HFFc6 (cell line): ENCODE measurements at places on chromosomes 11 and 22. TPM values are rescaled to one million over a fixed set of nuclear protein-coding genes. Genes with fewer than 3 reads are reported as not detected.

GRCh38 chr11:119618208-119618909 is 110.6 kb downstream of the NECTIN1 start:
- DNase-seq: no peak

DNA sequence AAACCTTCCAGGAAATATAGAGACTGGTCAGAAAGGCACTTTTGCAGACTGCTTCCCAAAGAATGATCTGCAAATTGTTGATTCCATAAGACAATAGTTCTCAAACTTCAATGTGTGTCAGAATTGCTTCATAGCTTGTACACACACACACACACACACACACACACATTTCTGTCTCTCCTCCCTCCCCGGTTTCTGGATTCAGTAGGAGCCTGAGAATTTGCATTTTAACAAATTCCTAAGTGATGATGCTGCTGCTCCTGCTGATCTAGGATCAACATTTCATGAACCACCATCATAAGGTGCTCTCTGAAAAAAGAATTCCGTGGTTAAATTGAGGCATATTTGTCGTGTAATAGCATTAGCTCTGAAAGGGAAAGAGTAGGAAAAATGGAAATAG is 35.3 kb upstream of the FZD4 start:
- DNase-seq: peak; percentile 39

GRCh38 chr22:25069758-25070481 is 117.4 kb downstream of the KIAA1671 start:
- DNase-seq: no peak

DNA sequence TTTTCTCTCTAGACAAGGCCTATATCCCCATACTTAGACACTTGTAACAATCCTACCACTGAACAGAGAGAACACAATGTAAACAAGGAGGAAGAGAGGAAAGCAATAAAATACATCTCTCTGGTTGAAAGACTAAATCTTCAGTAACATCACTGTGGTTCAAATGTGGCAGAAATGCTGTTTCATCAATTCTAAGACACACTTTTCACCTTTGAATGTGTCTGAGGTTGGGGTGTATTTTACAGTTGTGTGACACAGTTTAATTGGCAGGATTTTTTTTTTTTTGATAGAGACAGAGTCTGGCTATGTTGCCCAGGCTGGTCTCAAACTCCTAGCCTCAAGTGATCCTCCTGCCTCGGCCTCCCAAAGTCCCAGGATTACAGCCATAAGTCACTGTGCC is 79.5 kb downstream of the AMBRA1 start:
- DNase-seq: no peak

- no peak for DNase-seq
Observed at GRCh38 chr11:112033902-112034301, 8.7 kb downstream of the DLAT start.

- DNase-seq: no peak
Observed at GRCh38 chr22:19612866-19613572, 88.8 kb upstream of the CLDN5 start.

DNA sequence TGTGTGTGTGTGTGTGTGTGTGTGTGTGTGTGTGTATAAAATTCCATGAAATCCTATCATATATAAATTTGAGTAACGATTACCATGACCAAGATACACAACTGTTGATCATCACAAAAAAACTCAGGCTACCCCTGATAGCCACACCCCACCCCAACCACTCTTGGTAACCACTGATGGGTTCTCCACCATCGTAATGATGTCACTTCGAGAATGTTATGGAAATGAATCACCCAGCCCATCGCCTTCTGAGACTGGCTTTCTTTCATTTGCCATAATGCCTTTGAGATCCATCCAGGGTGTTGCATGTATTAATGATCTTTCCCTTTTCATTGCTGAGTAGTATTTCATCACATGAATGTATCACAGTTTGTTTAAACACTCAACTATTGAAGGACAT is 496.0 kb downstream of the MIAT start:
- DNase-seq: no peak

DNA sequence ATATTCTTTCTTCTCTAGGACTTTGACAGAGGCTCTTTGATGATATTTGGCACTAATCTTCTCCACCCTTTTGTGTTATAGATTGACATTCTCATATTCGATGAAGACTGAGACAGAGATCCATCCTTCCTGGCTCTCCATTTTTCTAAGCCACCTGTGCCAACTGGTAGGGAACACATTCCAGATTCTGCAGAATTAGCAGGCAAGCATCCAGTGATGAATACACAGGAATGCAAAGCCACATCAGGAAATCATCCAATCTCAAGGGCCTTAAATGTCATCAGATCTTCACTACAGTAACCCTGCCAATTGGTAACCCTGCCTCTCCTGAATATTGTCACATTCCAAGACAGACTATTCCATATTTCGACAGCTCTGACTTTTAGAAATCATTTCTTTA is 718.4 kb upstream of the API5 start:
- DNase-seq: no peak

DNA sequence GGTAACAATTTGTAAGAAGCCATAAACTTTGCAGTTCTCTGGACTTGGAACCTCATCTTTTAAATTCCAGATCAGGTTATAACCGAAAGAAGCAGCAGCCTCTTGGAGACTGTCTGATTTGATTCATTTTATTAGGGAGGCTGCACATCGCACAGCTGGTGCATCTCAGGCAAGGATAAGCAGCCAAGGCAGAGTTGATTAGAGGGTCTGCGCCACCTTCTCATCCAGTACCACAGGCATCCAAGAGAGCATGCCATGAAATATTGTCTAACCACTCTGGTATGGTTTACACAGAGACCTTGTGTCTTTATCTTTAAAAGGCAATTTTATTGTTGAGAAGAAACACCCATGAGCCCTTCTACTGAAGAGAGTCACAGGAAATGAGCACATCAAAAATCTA is 16.2 kb upstream of the CWF19L2 start:
- DNase-seq: no peak

DNA sequence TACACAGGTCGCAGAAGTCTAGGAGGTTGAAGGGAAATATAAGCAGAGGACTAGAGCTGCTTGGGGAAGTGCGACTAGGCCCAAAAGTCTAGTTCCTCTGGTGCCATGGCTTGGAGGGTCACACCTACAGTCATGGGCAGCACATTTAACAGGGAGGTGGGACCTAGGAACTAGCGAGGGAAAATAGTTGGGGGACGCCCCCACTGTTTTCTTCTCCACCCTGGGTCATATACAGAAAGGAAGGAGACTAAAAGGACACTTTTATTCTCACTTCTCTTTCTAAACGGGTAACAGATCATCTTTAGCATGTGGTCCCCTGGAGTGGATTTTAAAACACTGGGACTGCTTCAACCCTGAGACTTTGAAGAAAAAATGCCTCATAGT is 16.6 kb downstream of the APIP start:
- DNase-seq: no peak

KRTAP5-4 gene
- total RNA-seq: not detected in 2 replicates

C1QTNF4 gene
- total RNA-seq: not detected in 3 replicates

GRCh38 chr11:15072551-15073143 is 746 bp upstream of the CALCB start:
- DNase-seq: no peak

CRYBA4 gene
- not detected in 3 replicates for total RNA-seq

XRCC6 gene
- total RNA-seq: 312 to 379 TPM (median 340 TPM) in 3 replicates

LRRC32 gene
- 1.1 to 1.3 TPM (median 1.2 TPM) in 3 replicates for total RNA-seq

OR4A47 gene
- not detected in 3 replicates for total RNA-seq

DNA sequence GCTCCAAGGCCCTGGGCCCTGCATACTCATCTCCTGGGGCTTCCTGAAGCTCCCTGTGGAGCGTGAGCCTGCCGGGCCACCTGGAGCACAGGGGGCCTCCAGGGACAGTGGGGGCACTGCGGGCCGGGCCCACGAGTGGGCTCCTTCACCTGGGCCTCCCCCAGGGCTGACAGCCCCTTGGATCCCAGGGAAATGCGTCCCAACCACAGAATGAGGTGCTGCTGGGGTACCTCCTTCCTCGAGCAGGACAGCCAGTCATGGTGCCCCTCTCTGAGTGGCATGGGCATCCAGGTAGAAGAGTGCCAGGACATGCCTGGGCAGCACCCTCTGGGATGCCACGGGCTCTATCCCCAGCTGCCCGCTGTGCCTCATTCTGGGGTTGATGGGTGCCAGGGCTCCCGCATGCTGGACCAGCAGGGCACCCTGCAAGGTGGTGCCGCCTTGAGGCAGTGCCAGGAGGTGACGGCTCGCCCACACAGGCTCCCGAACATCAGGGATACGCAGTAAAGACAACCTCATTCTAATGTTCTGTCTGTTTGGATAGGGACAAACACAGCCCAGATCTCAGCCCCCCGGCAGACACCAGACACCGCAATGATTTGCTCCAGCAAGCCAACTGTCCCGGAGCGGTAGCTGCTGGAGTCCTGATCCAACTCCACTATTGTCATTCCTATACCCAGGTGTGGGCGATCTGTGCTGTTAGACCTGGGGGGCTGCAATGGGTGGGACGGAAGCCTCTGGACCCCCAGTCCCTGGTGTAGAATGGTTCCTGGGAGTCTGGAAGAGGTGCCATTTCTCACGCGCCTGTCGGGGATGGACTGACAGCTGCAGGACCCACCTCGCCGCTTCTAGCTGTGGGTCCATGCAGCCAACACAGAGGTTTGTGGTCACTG is 25.8 kb downstream of the KRTAP5-5 start:
- DNase-seq: no peak

DNA sequence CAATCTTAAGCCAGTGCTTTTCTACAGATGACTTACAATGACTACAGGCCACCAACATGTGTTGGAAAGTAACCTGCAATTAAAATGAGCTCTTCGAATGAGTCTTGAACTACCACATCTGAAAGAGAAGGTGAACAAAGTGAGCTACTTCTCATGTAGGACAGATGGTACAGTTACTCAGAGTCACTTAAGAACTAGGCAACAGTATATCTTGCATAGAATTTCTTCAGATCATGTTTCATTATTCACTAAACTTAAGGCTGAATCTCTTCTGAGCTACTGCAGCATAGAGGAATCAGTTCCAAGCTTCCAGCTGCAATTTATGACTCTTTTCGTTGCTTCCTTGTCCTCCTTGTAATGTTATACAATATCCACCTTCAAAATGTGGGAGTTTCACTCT is 270.9 kb downstream of the TTC28 start:
- DNase-seq: no peak

DNA sequence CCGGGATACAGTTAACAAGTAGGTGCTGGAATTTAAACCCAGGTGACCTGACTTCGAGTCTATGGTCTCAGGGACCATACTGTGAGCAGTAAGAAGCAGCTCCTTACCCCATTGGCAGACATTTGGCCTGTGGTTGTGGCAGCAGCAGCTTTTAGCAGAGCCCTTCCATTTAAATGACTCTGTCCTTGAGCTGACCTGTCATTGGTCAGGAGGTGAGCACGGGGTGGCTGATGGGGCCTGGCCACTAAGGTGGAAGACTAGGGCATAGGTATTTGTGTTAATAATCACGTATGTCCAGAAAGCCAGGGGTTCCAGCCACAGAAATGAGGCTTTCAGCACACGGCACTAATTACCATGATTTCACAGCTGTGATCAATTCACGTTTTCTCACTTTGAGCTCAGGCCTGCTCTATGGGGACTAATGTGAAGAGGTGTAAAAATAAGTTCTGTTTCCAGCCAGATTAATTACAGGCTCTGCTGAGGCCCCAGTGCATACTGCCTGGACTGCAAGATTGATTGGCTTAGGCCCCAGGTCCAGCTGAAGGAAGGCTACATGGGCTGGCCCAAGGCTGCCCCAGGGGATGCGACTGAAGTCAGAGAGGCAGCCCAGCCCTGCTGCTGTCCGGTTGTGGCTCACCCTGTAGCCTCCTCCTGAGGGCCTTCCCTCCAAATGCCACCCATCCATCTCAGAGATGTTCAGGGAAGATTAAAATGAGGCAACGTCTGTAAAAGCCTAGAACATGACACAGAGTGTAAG is 76.0 kb downstream of the FDX1 start:
- no peak for DNase-seq

GRCh38 chr11:81869351-81870065 is 864.2 kb downstream of the FAM181B start:
- DNase-seq: no peak

OR8D1 gene
- not detected in 3 replicates for total RNA-seq

TMPRSS13 gene
- total RNA-seq: not detected in 3 replicates

- DNase-seq: no peak
Observed at GRCh38 chr11:116468699-116469098, 304.1 kb downstream of the BUD13 start.

GRCh38 chr11:122036018-122036417 is 80.0 kb downstream of the BLID start:
- peak; percentile 50 for DNase-seq

DNA sequence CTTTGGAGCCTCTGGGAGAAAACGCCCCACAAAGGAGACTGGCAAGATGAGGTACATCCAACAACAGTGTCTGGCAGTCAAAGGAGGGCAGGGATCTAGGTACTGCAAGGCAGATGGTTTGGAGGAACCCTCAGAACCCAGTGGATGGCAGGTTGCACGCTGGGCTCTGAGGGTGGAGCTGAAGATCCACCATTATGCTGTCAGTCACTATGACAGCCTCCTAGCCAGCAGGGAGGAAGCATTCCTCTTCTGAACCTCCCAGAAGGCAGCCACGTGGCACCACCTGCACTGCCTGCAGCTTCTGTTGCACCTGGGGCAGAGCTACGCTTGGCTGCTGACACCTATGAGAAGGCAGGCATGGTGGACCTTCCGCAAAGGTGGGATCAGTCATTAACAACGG is 40.2 kb downstream of the HTR3A start:
- DNase-seq: no peak

GRCh38 chr11:123301013-123301591 is 106.1 kb upstream of the CLMP start:
- DNase-seq: peak; percentile 53

DNA sequence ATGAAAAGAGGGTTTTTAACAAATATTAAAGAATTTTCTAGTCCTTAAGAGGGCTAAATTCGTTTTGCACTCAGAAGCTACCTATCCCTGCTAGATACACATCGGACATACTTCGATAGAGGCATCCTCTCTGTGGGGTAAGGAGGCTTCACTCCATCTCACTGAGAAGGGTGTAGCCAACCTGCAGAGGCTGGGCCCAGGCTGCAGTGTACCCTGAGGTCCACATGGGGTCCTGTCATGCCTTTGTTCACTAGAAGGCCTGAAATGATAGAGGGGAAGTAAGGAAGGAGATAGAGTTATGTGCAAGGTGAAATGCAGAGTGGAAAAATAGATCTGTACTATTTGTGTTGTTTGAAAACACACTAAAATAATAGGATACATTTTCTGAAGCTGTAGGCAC is 45.6 kb downstream of the IGSF9B start:
- DNase-seq: no peak

RFPL3 gene
- total RNA-seq: not detected in 3 replicates

- DNase-seq: no peak
Observed at GRCh38 chr11:58958500-58958899, 19.2 kb downstream of the GLYATL1 start.

GRCh38 chr11:17385492-17385891 is 3.0 kb downstream of the KCNJ11 start:
- no peak for DNase-seq

SCO2 gene
- 4.9 and 6.9 TPM in 2 replicates for total RNA-seq

- no peak for DNase-seq
Observed at GRCh38 chr11:8260202-8260966, 3.3 kb downstream of the LMO1 start.
